Upper lobe of left lung (tissue), 6 donors: ENCODE measurements at places on chromosomes 4 and X.

- H3K27ac ChIP-seq: no peak overlapping the region
- no peak for DNase-seq
- H3K36me3 ChIP-seq: no peaks in the 10 kb centered on the region
Measured at GRCh38 chr4:174553828-174554227, 31.5 kb upstream of the HPGD start.

GRCh38 chr4:176002007-176002613, 63.5 kb upstream of the WDR17 start:
- peak overlapping the region; percentile 65 for H3K4me3 ChIP-seq
- H3K36me3 ChIP-seq: no peaks in the 10 kb centered on the region
- peak overlapping the region; percentile 60 for H3K27ac ChIP-seq
- no peaks in the 10 kb centered on the region for H3K27me3 ChIP-seq

- H3K4me1 ChIP-seq: no peaks in the 10 kb centered on the region
- peak; percentile 53 for DNase-seq
- no peaks in the 10 kb centered on the region for H3K36me3 ChIP-seq
- no peak overlapping the region for H3K27ac ChIP-seq
- H3K27me3 ChIP-seq: no peaks in the 10 kb centered on the region
Measured at GRCh38 chr4:612052-612748, 13.2 kb upstream of the PDE6B start.

- no peak for DNase-seq
- no peaks in the 10 kb centered on the region for H3K4me1 ChIP-seq
- H3K4me3 ChIP-seq: no peak overlapping the region
- H3K27me3 ChIP-seq: no peaks in the 10 kb centered on the region
Measured at GRCh38 chr4:137213372-137214173, 318.7 kb downstream of the PCDH18 start.

DNA sequence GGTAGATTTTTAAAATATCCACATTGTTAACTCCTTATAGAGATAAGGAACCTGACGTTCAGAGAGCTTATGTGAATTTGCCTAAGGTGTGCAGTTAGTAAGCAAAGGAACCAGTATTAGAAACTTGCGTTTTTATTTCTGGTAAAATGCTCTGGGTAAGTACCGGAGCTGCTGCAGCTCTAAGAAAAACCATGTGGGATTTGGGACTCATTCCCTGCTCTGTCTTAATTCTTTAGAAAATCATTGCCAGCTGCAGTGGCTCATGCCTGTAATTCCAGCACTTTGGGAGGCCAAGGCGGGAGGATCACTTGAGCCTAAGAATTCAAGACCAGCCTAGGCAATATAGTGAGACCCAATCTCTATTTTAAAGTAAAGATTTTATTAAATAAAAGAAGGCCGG, 5.8 kb downstream of the CCKAR start:
- no peaks in the 10 kb centered on the region for H3K36me3 ChIP-seq
- no peak overlapping the region for H3K27ac ChIP-seq
- no peaks in the 10 kb centered on the region for H3K4me1 ChIP-seq
- H3K27me3 ChIP-seq: no peaks in the 10 kb centered on the region
- no peak for DNase-seq

DNA sequence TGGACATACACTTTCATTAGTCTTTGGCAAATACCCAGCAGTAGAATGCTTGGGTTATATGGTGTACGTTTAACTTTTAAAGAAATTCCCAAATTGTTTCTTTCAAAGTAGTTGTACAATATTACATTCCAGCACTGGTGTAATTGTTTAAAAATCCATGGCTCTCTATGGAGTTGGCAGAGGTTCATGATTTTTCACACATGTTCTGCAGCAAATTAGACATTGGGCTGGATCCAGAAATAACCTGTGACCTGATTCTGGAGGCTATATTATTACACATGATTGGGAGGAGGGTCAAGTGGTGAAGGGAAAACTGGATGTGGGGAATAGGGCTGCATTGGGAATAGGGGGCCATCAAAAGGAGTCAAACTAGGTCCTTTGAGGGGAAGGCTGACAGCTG, 41.9 kb downstream of the MAMLD1 start:
- no peaks in the 10 kb centered on the region for H3K4me1 ChIP-seq
- H3K27me3 ChIP-seq: no peaks in the 10 kb centered on the region
- no peaks in the 10 kb centered on the region for H3K36me3 ChIP-seq
- no peak overlapping the region for H3K4me3 ChIP-seq

DNA sequence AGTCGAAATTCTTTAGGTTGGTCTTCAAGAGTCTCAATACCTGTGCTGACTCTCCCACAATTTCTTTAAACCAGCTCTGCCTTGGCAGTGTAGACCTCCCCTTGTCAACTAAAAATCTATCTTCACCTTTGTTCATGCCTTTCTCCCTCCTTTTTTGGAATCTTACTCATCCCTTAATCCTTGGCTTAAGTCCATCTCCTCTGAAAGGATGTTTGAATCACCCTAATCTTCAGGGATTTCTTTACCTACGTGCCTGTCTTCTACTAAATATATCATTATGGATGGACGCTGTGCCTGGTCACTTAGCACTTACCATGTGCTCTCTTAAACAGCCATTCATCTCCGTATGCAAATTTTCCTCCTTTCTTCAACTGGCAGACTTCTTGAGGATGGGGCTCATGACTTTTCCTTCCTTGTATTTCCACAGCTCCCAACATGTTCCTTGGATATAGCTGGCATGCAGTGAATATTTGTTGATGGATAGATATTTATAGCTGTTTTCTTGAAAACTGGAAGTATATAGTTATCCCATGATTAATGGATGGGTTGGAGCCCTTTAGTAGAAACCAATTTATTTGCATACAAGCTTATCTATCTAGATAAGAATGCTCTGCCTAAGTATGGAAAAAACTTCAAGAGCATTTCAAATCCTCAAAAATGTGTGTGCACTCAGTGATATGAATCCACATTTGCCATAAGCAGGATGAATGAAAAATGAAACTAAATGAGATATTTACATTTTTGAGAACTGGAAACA, 166.6 kb downstream of the SPRY1 start:
- DNase-seq: no peak
- H3K36me3 ChIP-seq: no peaks in the 10 kb centered on the region
- H3K4me3 ChIP-seq: no peak overlapping the region
- H3K4me1 ChIP-seq: no peaks in the 10 kb centered on the region
- no peak overlapping the region for H3K27ac ChIP-seq

GRCh38 chr4:133149932-133150471, 908 bp downstream of the PCDH10 start:
- DNase-seq: no peak
- no peaks in the 10 kb centered on the region for H3K36me3 ChIP-seq
- H3K27me3 ChIP-seq: peaks cover 4% of the 10 kb centered on the region
- peak overlapping the region; percentile 40 for H3K4me3 ChIP-seq
- peaks cover 39% of the 10 kb centered on the region for H3K4me1 ChIP-seq

DNA sequence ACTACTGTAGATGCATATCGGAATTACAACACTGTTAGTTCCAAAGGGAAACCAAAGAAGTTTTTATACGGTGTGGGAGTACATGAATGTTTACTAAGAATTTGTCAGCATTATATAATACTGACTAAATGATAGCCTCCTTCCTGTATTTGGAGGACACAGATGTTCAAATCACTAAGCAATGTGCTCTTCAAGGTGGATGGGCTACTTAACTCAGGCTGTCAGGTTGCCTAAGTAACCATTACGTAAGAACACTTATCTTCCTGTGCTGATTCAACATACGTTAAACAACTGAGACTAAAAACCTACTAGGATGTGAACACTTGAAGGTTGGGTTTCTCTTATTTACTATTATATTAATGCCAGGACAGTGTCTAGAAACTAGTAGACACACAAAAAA, 81.9 kb upstream of the HPGD start:
- no peak overlapping the region for H3K27ac ChIP-seq
- no peak for DNase-seq
- no peak overlapping the region for H3K4me3 ChIP-seq
- peaks cover 5% of the 10 kb centered on the region for H3K4me1 ChIP-seq
- H3K36me3 ChIP-seq: no peaks in the 10 kb centered on the region

GRCh38 chrX:69603566-69604194, 12.2 kb upstream of the EDA start:
- H3K27me3 ChIP-seq: no peaks in the 10 kb centered on the region
- H3K4me1 ChIP-seq: no peaks in the 10 kb centered on the region
- H3K27ac ChIP-seq: no peak overlapping the region
- H3K36me3 ChIP-seq: no peaks in the 10 kb centered on the region

DNA sequence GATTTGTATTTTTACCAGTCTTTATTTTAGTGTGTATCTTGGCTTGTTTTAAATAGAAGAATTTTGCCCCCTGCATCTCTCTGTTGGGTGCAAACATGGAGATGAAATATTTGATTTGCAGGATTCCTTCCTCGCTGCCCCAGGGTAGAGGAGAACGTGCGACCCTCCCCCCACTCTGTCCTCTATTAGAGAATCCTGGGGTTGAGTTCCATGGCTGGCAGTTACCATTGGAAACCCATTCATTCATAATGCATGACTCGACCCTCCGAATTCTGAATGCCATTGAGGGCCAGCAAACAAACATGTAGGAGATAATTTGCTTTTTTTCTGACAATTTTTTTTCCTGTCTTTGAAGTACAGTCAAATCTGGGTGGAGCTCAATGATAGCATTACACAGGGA, 53.7 kb downstream of the TRIM2 start:
- no peak for DNase-seq
- no peaks in the 10 kb centered on the region for H3K27me3 ChIP-seq
- no peaks in the 10 kb centered on the region for H3K36me3 ChIP-seq
- H3K4me1 ChIP-seq: no peaks in the 10 kb centered on the region
- H3K4me3 ChIP-seq: no peak overlapping the region
- H3K27ac ChIP-seq: no peak overlapping the region

GRCh38 chrX:12770440-12770839, 20.8 kb upstream of the PRPS2 start:
- no peaks in the 10 kb centered on the region for H3K27me3 ChIP-seq
- DNase-seq: no peak
- no peaks in the 10 kb centered on the region for H3K4me1 ChIP-seq
- H3K27ac ChIP-seq: no peak overlapping the region
- H3K36me3 ChIP-seq: no peaks in the 10 kb centered on the region

DNA sequence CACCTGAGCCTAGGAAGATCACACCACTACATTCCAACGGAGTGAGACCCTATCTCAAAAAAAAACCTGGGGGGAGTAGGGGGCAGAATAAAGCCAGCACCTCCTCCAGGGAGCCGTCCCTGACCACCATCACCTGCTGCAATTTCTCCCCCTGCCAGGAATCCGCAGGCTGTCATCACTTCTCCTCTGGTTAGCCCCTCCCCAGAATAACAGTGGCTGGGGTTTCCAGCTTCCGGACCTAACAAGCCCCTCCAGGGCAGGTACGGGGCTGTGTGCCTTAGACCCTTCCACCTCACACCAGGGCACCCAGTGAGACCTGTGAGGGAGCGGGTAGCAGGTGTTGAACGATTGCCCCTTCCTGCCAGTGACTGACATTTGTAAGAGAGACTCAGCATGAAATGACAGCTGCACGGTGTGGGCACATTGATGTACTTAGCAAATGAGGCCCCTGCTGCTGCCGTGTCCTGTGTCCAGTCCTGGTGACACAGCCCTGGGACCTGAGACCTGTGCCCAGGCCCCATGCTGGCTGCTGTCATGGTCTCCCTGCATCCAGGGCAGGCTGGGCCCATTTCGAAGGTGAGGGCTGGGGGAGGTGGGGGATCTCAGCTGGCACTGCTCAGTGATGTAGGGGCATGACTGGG, 6.7 kb upstream of the WFS1 start:
- H3K27ac ChIP-seq: no peak overlapping the region
- no peak for DNase-seq
- no peaks in the 10 kb centered on the region for H3K36me3 ChIP-seq
- no peak overlapping the region for H3K4me3 ChIP-seq
- H3K4me1 ChIP-seq: peaks cover 3% of the 10 kb centered on the region
- no peaks in the 10 kb centered on the region for H3K27me3 ChIP-seq

- H3K27ac ChIP-seq: no peak overlapping the region
- H3K27me3 ChIP-seq: no peaks in the 10 kb centered on the region
- DNase-seq: no peak
- no peaks in the 10 kb centered on the region for H3K4me1 ChIP-seq
Measured at GRCh38 chr4:122658818-122659295, 38.0 kb upstream of the IL21 start.

GRCh38 chr4:113607998-113608397, 153.5 kb downstream of the CAMK2D start:
- H3K36me3 ChIP-seq: no peaks in the 10 kb centered on the region
- H3K27ac ChIP-seq: no peak overlapping the region
- no peak for DNase-seq
- no peak overlapping the region for H3K4me3 ChIP-seq

DNA sequence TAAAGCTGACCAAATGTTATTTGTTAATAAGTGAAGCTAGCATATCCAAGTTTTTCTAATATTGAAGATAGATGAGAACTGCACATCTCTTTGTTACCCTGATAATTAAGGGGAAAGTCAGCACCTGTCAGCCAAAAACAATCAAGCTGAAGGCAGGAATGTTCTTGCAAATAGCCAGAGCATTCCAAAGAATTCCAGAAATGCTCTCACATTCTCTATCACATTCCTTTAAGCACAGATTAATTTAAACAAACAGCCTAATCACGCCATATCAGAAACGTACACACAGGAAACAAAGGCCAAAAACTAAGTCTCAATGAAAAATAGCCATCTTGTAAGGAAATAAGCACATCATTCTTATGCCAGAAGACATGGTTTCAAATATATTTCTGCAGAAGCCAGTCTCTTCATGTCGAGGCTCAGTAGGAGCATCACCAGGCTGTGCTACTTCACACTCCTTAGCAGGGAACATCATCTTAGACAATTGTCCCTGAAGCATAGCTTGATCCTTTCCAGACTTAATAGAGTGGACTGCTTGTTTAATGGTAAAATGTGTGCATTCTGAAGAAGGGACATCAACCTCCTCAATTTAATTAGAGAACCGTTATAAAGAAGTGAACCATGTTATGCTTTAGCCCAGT, 252.9 kb upstream of the TTC29 start:
- H3K27me3 ChIP-seq: no peaks in the 10 kb centered on the region
- no peak overlapping the region for H3K4me3 ChIP-seq
- no peaks in the 10 kb centered on the region for H3K4me1 ChIP-seq
- no peak for DNase-seq
- H3K36me3 ChIP-seq: no peaks in the 10 kb centered on the region

DNA sequence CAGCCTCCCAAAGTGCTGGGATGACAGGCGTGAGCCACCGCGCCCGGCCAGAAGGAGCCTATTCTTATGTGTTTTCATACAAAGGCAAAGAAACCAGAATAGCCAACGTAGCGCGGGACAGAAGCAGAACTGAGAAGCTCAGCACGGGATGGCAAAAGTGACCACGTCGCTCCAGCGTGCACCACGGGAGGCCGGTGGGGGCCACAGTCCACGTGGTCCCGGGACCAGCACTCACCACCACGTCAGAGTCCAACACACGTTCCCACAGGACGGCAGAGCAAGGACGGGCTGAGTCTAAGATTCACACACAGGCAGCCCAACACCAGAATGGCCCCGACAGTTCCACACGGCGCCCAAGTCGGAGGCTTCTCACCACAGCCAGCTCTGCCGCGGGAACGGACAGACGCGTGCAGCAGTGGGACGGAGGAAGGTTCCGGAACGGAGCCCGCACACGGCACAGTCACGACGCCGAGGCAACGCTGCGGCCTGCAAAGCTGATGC, 18.8 kb upstream of the GTPBP6 start:
- H3K36me3 ChIP-seq: no peaks in the 10 kb centered on the region
- H3K27ac ChIP-seq: no peak overlapping the region
- H3K27me3 ChIP-seq: no peaks in the 10 kb centered on the region
- DNase-seq: no peak

GRCh38 chrX:76253432-76253831, 80.6 kb downstream of the PBDC1 start:
- no peak overlapping the region for H3K27ac ChIP-seq
- H3K27me3 ChIP-seq: no peaks in the 10 kb centered on the region
- DNase-seq: no peak
- no peak overlapping the region for H3K4me3 ChIP-seq
- H3K4me1 ChIP-seq: no peaks in the 10 kb centered on the region
